Neural crest cell (in vitro differentiated cells): ENCODE measurements at places on chromosomes 2 and 18. TPM values are rescaled to one million over a fixed set of nuclear protein-coding genes. Genes with fewer than 3 reads are reported as not detected.

- DNase-seq = no peak
Measured at GRCh38 chr2:149622343-149622742, 34.8 kb upstream of the MMADHC start.

GRCh38 chr2:182101263-182101662 lies 115.6 kb downstream of the PPP1R1C start:
- DNase-seq = no peak

DNA sequence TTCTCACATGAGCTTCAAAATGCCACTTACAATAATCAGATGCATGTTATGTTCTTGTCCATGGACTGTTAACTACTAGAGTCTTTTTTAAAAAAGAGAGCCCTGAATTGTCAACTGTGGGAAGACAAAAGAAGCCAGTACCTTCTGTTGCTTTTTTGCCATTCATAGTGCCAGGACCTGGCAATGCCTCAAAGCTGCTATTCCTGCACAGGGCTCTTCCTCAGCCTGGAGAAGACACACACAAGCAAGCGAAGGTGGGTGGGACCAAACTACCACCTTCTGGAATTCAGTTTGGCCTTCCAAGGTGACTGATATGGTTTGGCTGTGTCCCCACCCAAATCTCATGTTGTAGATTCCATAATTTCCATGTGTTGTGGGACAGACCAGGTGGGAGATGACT lies 160.6 kb downstream of the AFF3 start:
- no peak for DNase-seq

FABP1 gene
- not detected in 2 replicates for total RNA-seq

- DNase-seq = no peak
Measured at GRCh38 chr2:227578642-227579041, 20.1 kb upstream of the SCYGR2 start.

- no peak for DNase-seq
Measured at GRCh38 chr2:210004881-210005280, 2.4 kb downstream of the RPE start.

CD207 gene
- not detected in 2 replicates for total RNA-seq

DNA sequence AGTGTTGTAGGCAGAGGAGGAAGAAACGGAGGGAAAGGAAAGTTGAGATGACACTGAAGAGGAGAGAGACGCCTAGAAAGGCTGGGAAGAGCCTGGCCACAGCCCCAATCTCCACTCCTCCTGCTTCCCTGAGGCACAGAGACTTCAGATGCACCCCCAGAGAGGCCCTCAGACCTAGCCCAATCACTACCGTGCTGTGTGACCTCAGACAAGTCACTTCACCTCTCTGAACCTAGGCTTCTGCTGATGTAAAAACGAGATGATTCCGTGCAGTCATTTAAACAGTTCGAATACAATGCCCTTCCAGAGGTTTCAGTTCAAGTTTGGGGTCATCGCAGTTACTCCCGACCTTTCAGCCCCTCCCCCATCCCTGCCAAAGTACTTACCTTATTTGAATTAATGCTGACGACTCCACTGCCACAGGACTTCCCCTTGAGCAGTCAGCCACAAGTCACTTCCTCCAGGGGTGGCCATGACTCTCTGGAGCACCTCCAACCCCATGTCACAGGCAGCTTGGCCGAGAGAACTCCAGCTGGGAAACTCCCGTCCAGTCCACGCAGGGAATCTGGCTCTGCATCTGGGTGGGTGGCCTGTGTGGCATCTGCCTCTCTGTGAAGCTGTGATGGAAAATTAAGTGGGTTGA lies 105.2 kb upstream of the ID2 start:
- DNase-seq = no peak

- no peak for DNase-seq
Measured at GRCh38 chr18:76056471-76057110, 438.5 kb downstream of the ZNF516 start.

KCNE4 gene
- 0.09 TPM in 1 of 2 replicates, not detected in the other for total RNA-seq

DNA sequence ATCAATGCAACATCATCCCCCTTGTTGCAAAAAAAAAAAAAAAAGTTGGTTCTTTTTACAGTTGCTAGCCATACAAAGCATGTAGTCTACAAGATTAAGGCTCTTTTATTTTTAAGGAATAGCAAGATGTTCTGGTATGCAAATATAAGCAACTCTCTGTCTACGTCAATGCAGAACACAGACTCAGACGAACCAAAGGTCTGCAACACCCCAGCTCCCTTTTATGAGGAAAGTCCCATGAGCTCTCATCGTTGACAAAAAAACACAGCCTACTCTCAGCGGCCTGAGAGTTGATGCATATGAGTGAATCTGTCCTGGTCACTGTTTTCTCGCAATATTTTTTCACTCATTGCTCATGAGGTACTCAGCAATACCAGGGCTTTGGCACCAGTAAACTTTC lies 112.9 kb downstream of the STK39 start:
- DNase-seq = no peak

DNA sequence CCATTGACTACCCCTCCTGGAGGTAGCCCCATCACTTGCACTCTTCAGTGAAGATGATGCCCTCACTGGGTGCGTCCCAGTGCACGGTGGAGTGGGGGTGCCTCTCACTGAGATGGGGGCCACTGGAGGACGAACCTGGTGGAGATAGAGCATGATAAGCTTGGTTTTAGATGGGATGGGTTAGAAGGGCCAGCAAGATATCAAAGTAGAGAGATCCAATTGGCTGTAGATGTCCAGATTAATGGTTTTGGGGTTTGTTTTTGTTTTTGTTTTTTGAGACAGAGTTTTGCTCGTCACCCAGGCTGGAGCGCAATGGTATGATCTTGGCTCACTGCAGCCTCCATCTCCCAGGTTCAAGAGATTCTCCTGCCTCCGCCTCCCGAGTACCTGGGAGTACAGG lies 28.3 kb downstream of the DPYSL5 start:
- no peak for DNase-seq

DNA sequence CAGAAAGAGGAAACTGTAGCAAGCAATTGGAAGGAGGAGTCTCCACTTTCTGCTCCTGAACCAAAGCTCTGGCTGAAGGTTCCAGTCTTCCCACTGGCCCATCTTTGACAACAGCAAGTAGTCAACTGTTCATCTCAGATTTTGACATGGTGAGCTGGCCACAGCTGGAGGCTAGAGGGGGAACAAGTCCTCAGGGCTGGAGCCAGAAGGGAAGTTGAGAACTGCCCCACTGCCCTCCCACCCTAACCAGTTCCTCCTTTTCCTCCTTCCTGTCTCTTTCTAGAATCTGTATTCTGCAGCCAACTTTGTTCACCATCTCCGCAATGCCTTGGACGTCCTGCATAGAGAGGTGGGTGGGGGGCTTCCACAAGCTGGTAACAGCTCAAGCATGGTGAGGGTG lies 105.8 kb downstream of the PLB1 start:
- no peak for DNase-seq

RAB17 gene
- not detected in 2 replicates for total RNA-seq

DNA sequence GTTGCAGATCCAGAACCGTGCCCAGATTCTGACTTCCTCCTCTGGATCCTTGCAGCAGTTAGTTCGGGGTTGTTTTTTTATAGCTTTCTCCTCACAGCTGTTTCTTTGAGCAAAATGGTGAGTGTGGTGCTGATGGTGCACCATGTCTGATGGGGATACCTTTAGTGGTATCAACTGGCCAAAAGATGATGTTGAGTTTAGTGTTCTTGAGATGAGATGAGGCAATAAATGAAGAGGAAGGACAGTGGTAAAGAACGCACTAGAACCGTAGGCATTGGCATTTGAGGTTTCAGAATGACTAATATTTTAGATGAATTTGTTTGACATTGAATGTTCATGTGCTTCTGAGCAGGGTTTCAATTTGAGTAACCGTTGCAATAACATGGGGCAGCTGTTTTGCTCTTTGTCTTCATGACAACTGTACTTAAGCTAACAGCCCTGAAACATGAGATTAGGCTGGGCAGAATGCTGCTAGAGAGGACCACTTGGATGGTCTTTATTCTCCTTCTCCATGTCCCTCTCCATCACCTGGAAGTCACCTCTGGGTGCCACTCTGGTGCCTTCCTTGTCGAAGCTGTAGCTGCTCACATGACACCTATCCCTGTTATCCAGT lies 3.9 kb downstream of the CTLA4 start:
- DNase-seq = no peak

GRCh38 chr2:43384143-43384542 lies 157.7 kb upstream of the ZFP36L2 start:
- no peak for DNase-seq

GRCh38 chr2:23158306-23158705 lies 226.7 kb upstream of the KLHL29 start:
- DNase-seq = no peak

MBD1 gene
- total RNA-seq = 65.2 and 77.2 TPM in 2 replicates

DNA sequence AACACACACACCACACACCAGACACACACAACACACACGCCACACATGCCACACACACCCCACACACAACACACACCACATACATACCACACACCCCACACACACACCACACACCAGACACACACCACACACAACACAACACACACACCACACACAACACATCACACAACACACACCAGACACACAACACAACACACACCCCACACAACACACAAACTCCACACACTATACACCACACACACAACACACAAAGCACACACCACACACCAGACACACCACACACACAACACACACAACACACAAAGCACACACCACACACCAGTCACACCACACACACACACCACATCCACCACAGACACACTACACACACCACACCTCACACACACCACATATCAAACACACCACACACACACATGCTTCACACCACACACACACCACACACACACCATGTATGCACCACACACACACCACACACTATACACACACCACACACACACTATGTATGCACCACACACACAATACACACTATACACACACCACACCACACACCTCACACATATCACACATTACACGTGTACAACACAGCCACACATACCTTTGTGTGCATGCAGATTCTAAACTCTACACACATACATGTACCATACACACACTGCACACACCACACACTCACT lies 72.2 kb downstream of the TMEM18 start:
- DNase-seq = no peak

DNA sequence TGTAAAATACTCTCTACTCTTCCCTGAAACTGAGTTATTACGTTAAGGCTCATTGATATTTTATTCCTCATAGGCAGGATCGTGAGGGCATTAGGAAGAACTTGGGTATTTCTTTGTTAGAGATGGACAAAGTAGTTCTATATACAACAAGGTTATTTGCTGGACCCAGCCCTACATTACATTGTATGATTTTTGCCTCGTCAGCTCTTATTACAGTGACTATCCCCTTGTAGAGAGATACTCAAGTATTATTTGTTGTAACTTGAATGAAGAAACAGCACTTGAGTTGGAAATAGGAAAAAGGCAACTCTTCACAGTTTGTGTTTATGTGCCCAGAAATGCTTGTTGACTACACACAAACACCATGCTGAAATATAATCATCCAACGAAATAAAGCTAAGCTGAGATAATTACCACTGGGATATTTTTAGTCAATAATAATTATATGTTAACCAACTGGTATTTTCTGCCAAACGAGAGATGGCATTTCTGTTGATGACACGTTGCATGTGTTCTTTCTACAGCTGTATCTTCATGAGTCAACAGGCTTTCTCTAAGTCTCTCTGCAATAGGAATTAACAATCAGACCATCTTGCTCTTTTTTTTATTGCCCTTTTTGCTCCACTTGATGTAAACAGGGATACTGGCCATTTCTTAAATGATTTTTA lies 947.6 kb downstream of the DPP10 start:
- no peak for DNase-seq

GRCh38 chr2:178796079-178796677 lies 11.0 kb downstream of the TTN start:
- no peak for DNase-seq

NETO1 gene
- 6.1 and 6.9 TPM in 2 replicates for total RNA-seq

DNA sequence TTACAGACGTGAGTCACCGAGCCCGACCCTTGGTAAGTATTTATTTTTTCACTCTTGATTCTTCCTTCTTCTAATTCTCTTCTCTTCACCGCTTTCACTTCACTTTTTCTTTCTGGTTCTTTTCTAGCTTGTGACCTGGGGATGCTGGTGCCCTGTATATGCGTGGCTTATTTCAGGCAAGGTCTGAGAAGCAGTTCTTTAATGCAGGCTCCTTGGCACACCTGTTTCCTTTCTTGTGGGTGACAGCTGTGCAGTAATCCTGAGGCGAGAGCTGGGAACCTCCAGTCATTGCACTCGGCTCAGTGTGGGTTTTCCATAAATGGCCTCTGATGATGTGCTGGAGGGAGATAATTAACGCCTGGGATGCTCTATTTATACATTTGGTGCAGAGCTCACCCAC lies 193.8 kb downstream of the TSN start:
- DNase-seq = no peak

NAT8 gene
- total RNA-seq = not detected in 2 replicates

- no peak for DNase-seq
Measured at GRCh38 chr2:152127628-152128027, 28.8 kb upstream of the CACNB4 start.

GRCh38 chr2:129189617-129190319 lies 789.7 kb upstream of the RAB6C start:
- peak; percentile 12 for DNase-seq

DNA sequence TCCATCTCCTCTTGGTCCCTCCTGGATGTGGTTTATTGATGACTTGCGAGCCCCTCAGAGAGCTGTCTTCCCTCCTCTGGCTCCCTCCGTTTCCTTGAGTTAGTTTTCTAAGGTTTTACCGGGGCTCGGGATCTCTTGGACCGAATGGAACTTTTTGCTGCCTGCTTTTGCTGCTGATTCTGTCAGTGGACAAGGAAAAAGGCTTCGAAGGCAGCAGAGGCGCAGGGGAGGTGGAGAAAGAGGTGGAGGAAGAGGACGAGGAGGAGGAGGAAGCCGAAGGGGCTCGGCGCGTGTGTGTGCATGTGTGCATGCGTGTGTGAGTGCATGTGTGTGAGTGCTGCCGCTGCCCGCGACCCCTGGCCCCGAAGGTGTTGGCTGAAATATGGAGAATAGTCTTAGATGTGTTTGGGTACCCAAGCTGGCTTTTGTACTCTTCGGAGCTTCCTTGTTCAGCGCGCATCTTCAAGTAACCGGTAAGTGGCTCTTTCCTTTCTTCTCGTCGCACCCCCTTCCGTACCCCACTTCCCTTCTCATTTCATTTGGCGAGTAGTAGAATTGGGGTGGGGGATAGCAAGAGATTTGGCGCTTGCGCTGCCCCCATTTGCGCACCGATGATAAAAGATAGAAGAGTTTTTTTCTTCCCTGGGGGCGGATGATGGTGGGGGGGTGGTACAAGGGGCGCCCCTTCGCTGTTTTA lies 557 bp downstream of the DCC start:
- DNase-seq = no peak

AQP12A gene
- not detected in 2 replicates for total RNA-seq

DNA sequence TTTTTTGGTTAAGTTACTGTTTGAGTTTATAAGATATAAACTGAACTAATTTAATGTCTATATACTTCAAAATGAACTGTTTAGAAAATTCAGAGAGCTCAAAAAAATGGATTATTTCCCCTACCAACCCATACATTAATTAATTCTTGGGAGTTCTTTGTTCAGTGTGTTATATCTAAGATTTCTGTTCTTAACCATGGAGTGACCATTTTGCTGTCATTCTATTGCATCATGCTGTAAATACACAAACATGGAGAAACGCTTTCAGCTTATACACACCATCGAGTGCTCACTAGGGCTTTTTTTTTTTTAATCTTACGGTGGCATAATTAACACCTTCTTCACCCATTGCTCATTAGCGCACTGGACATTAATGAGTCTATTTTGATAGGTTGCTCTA lies 33.4 kb upstream of the TBR1 start:
- no peak for DNase-seq

- no peak for DNase-seq
Measured at GRCh38 chr2:34848132-34848531, 1249.0 kb upstream of the FAM98A start.
